Kidney glomerular epithelial cell (primary cell): ENCODE measurements at places on chromosomes 3 and 15.

- DNase-seq, result no peak
Measured at GRCh38 chr3:126052196-126053058, 31.5 kb downstream of the SLC41A3 start.

DNA sequence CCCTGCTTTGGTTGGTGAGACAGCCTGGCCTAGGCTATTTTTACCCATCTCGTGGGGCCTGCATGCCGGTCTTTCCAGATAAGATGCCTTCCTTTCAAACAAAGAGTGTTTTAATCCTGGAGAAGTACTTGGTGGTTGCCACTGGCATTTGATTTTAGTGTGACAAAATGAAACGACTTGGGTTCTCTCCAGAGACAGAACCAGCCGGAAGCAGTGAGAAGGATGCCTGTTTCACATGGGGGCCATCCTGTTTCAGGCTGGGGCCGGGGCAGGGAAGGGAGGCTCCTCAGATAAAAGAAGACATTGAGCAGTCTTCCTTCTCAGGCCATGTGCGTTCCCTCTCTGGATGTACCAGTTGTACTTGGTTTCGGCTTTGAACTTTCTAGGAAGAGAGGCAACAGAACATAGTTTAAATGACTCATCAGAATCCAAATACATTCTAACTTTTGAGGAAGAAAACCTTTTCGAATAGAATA, 74.9 kb downstream of the TOP2B start:
- no peak for DNase-seq

DNA sequence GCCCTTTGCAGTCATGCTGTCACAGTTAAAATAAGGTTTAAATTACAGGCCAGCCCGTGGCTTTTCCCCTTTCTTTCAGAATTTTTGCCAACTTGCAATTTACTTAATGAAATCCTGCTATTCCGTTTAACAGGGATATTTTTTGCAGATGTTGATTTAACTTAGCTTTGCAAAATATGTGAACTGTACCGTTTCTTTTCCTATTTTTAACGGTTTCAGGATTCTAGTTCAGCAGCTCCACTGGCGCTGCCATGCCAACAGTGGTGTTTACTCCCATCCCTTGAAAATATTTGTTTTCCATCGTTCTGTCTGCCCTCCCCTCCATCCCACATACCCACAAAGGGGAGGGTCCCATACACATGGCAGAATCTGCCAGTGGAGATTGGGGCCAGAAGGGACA, 54.3 kb downstream of the SMAD6 start:
- no peak for DNase-seq

- no peak for DNase-seq
Measured at GRCh38 chr3:181839039-181839915, 127.6 kb downstream of the SOX2 start.

GRCh38 chr15:68730471-68730919, 90.2 kb downstream of the ANP32A start:
- peak; percentile 66 for DNase-seq

DNA sequence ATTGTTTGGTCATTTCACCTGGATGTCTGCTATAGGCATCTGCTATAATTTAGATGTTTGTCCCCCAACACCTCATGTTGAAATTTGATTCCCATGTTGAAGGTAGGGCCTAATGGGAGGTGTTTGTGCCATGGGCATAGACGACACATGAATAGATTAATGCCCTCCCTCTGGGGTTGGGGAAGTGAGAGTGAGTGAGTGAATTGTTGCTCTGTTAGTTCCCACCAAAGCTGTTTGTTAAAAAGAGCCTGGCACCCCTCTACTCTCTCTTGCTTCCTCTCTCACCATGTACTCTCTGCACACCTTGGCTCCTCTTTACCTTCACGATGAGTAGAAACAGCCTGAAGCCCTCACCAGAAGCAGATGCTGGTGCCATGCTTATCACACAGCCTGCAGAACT, 23.9 kb upstream of the SORD start:
- DNase-seq, result no peak

- no peak for DNase-seq
Measured at GRCh38 chr3:193771011-193771652, 178.1 kb downstream of the OPA1 start.

DNA sequence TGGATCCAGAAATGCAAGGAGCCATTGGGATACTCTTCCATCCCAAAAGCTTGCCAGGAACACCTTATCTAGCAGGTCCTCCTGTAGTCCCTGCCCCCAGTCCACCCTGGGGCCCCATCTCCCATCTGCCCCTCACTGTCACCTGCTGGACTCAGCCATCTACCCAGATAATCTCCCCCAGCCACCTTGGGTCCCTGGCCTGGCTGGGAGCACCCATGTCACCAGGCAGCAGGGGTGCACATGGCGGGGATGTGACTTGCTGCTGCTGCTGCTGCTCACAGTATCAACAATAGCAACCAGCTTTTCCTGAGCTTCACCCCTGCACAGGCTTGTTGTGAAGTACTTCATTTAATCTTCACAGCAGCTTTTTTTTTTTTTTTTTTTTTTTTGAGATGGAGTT, 12.6 kb downstream of the PTH1R start:
- DNase-seq, result no peak

- no peak for DNase-seq
Measured at GRCh38 chr3:52896151-52896550, 1.2 kb downstream of the STIMATE start.

DNA sequence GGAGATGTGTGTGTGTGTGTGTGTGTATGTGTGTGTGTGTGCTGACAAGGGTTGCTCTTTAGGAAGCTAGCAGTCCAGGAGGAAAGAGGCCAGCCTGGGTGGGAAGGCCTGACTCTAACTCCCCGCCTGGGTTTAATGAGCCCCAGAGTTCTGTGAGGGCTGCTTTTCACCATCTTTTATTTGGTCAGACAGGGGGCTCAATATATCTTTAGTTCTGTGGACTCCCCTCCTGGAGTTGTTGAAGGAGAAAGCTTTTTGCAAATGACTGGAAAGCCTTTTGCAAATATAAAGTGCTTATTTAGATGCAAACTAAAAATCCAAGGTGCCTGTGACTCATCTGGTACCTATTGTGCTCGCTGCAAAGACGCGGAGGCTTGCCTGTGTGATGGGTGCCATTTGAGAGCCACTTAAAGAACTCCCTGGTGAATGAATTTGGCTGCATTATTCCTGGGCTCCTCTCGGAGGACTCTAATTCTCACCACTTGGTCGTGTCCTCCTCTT, 24.5 kb downstream of the DRD3 start:
- no peak for DNase-seq

DNA sequence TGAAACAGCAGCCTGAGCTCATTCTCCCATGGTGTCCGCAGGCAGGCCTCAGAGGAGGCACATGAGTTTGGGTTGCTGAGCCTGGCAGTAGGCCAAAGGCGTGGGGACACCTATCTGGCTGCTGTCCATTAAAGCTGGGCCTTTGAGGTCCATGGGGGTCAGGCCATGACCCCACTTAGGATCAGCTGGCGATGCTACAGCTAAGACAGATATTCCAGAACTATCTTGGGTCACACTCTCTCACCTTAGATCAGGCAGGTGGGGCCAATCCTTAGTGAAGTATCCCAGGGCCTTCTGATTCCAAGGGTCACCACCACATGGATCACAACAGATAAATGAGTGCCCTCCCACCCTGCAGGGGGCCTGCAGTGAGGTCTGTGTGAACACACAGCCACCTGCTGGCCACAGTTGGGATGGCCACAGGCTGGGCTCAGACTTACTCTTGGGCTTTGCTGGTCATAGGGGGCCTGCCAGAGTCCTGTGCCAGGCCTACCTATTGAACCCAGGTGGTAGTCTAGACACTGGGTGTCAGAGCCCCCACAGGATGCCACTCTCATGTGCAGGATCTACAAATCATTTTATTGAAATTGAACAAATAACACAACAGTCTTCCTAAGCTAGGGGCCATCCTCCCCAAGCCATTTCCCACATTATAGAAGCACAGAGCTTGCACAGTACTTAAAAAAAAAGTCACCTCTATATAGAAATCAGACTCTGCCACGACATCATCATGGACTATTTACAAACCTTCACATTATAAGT, 2.0 kb upstream of the HYAL2 start:
- peak; percentile 58 for DNase-seq

DNA sequence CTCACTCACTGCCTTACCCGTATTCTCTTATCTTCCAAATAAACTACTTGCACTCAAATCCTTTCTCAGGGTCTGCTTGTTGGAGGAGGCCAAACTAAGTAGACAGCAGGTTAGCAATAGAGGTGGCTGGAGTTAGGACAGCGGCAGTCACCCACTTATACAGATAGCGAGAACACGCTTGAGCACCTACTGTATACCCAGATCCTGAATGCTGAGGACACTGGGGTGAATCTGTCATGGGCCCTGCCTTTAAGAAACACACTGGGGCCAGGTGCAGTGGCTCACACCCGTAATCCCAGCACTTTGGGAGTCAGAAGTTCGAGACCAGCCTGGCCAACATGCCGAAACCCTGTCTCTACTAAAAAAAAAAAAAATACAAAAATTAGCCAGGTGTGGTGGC, 38.0 kb upstream of the TSEN2 start:
- no peak for DNase-seq

DNA sequence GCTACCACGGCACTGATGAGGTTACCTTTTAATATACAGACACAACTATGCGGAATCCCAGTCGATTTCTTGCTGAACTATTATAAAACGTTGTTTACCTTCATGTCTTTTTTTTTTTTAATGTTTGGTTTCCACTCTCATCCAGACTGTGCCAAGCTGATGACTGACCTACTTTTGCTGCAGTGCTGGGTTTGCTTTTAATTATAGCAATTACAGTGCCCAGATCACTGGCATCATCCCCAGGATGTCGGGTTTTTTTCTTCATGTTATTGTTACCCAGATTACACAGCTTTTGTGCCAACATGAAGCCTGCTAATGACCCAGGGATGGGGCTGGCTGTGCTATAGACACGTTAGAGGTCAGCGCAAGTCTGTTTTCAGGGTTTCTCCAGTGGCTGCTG, 294.0 kb upstream of the ATP10A start:
- DNase-seq, result no peak

DNA sequence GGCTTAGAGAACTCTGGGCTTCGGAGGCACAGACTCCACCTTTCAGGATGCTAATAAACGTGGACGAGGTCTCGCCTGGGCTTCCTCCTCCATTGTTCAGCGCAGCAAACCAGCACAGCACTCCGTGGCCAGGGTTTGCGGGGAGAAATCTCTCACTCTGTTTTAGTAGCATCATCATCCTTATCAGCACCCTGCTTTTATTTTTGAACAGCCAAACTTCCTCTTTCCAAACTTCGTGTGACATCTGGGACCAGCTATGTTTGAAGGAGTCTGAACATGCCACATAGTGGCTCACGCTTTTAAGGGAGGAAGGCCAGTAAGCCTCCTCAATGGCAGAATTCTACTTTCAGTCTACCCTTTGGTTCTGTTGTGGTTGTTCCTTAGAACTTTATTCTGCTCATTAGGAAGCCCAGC, 149.0 kb downstream of the PGPEP1L start:
- DNase-seq, result no peak

- no peak for DNase-seq
Measured at GRCh38 chr3:182179631-182180030, 467.9 kb downstream of the SOX2 start.

DNA sequence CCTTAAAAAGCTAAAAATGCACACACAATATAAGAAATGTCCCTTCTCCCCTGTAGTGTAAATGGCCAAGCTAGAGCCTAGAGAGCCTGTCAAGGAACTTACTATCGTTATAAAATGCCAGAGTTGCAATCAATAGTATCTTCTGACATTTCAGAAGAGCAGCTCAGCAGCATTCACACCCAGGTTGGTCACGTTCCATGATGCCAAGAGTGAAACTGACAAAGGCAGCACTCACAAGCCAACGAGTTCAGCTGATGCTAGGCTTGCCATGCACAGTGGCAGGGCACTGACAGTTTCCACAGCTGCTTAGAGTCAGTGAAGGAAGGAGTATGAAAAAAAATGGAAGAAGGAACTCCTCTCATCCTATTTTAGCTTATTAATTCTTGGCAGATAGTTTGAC, 331.4 kb upstream of the CCDC54 start:
- no peak for DNase-seq

DNA sequence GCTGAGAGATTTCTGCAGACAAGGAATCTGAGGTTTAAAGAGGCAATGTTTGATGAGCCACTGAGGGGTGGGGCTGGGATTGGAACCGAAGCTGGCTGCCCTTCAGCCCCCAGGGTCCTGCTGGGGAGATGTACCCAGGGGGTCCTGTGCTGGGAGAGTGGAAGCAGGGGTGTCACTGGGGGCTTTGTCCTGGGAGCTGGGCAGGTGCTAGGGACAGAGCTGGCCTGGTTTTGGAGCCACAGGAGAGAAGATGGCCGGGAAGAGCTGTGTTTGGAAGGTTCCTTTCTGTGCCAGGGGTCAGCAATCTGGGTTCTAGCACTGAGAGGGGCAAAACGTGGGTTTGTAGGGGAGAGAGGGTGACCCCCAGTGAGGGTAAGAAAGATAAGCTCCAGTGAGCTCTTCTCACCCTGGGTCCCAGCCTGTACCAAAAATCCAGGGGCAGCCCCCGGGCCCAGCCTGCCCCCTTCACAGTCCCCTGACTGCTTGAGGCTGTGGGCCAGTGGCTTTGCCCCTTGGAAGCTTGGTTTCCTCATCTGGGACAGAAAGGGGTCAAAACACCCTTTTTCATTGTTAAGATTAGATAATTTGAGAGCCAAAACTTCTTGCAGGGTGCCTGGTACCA, 69.6 kb downstream of the SMAD3 start:
- no peak for DNase-seq

GRCh38 chr3:72011485-72011884, 226.5 kb upstream of the PROK2 start:
- peak; percentile 63 for DNase-seq

- DNase-seq, result no peak
Measured at GRCh38 chr15:67801142-67801541, 24.2 kb upstream of the SKOR1 start.

GRCh38 chr3:12421132-12421531, 63.1 kb upstream of the TSEN2 start:
- DNase-seq, result no peak

DNA sequence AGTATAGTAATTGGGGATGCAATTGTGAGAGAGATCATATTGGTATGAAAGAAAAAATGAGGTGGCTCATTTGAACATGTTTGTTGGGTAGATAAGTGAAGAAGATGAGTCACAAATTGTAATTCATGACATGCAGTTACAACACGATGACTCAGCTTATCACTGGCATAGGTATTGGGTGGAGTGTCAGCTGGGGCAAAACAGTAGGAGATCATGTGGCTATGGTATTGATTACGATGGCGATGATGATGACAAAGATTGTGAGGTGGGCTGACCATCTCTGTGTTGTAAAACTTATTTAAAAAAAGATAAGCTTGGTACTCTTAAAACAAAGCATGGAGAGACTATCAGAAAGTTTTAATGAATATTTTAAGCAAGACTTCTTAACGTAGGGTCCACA, 11.6 kb upstream of the DPH6 start:
- DNase-seq, result peak; percentile 25

GRCh38 chr15:30030345-30030744, 52.4 kb upstream of the GOLGA8J start:
- DNase-seq, result no peak

DNA sequence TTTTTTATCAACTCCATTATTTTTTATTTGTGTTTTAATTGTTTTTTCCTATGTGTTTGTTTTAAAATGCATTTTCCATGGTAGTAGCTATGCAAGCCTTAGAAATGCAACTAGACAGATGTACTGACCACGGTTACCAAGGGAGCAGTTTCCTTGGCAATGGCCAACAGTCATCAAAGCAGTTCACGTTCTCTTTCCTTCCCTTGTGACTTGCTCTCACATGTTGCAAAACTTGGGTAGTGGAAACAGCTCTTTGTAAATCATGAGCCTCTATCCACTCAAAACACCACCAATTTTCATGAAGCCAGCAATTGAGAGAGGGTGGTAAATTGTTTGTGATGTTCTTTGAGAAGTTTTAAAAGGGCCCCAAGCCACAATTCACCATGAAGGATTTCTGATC, 499.4 kb upstream of the MDFIC2 start:
- peak; percentile 45 for DNase-seq
